ENCODE measurements at places on chromosomes 12 and 14. TPM values are rescaled to one million over a fixed set of nuclear protein-coding genes. Genes with fewer than 3 reads are reported as not detected.

GPD1 gene
- 1.1 TPM for polyA plus RNA-seq

ACSM4 gene
- polyA plus RNA-seq: not detected

RFX4 gene
- polyA plus RNA-seq: not detected

IL26 gene
- not detected for polyA plus RNA-seq

ACYP1 gene
- 38.3 TPM for polyA plus RNA-seq

NOVA1 gene
- not detected for polyA plus RNA-seq

SLCO1B1 gene
- not detected for polyA plus RNA-seq

SLC6A15 gene
- polyA plus RNA-seq: not detected

Measured in B cell (primary cell).